Vagina (tissue), 2 donors: ENCODE measurements at places on chromosomes 5 and 9.

- peaks cover 77% of the 10 kb centered on the region for H3K4me1 ChIP-seq
- no peak for DNase-seq
- peak overlapping the region; percentile 1 for H3K4me3 ChIP-seq
- H3K27me3 ChIP-seq, result no peaks in the 10 kb centered on the region
Observed at GRCh38 chr9:94920420-94921091, 194.1 kb downstream of the AOPEP start.

- H3K27ac ChIP-seq, result no peak within 1 kb of the TSS
- no peaks in the 10 kb centered on the region for H3K36me3 ChIP-seq
- H3K4me1 ChIP-seq, result peaks cover 25% of the 10 kb centered on the region
- peak within 1 kb of the TSS; percentile 29 for H3K4me3 ChIP-seq
Observed at GRCh38 chr9:137441289-137441934, at the start of gene ENTPD8. Gene ENTPD8, minus strand, starts transcription at chr9:137441357. Its CDS starts 3,072 bp downstream, at chr9:137438285.

GRCh38 chr5:179867476-179867875, 8.9 kb upstream of the MRNIP start:
- no peaks in the 10 kb centered on the region for H3K27me3 ChIP-seq
- H3K36me3 ChIP-seq, result peaks cover 76% of the 10 kb centered on the region
- H3K4me3 ChIP-seq, result no peak overlapping the region
- no peak overlapping the region for H3K27ac ChIP-seq
- DNase-seq, result no peak

GRCh38 chr5:135184646-135185045, 150.6 kb upstream of the PITX1 start:
- DNase-seq, result no peak
- peaks cover 7% of the 10 kb centered on the region for H3K4me1 ChIP-seq
- no peaks in the 10 kb centered on the region for H3K36me3 ChIP-seq
- H3K27me3 ChIP-seq, result no peaks in the 10 kb centered on the region

GRCh38 chr5:34058532-34058931, 15.5 kb upstream of the C1QTNF3 start:
- H3K27me3 ChIP-seq, result no peaks in the 10 kb centered on the region
- no peak overlapping the region for H3K27ac ChIP-seq
- H3K36me3 ChIP-seq, result no peaks in the 10 kb centered on the region
- DNase-seq, result no peak
- peaks cover 10% of the 10 kb centered on the region for H3K4me1 ChIP-seq

DNA sequence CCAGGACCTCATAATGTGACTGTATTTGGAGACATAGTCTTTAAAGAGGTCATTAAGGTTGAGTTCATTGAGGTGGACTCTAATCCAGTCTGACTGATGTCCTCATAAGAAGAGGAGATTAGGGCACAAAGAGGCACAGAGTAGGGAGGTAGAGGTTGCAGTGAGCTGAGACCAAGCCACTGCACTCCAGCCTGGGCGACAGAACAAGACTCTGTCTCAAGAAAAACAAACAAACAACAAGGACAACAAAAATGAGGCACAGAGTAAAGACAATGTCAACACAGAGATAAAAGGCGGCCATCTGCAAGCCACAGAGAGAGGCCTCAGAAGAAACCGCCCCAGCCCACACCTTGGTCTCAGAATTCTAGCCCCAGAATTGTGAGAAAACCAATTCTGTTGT, 17.0 kb upstream of the TDRD7 start:
- no peaks in the 10 kb centered on the region for H3K27me3 ChIP-seq
- no peak overlapping the region for H3K27ac ChIP-seq
- H3K36me3 ChIP-seq, result no peaks in the 10 kb centered on the region
- no peak overlapping the region for H3K4me3 ChIP-seq
- H3K4me1 ChIP-seq, result no peaks in the 10 kb centered on the region

- DNase-seq, result peak; percentile 42
- H3K4me3 ChIP-seq, result no peak overlapping the region
- no peaks in the 10 kb centered on the region for H3K27me3 ChIP-seq
- no peak overlapping the region for H3K27ac ChIP-seq
- no peaks in the 10 kb centered on the region for H3K4me1 ChIP-seq
Observed at GRCh38 chr9:95373069-95373681, 55.7 kb upstream of the FANCC start.

DNA sequence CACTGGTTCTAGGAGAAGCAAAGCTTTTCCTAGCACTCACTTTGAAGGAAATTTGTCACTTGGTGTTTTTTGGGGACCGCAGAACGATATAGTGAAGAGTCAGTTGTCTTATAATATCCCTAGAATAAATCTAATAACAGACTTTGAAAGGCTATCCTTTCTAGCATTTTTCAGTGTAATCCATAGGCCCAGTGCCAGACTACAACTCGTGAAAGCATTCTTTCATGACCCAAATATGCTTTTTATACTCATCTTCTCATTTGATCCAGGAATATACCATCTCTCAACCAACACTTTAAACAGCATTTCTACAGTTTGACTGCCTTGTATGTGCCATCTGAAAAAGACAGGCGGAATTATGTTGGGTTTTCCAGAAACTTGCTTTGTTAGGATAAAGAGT, 104.0 kb downstream of the ERCC6L2 start:
- no peaks in the 10 kb centered on the region for H3K36me3 ChIP-seq
- no peaks in the 10 kb centered on the region for H3K27me3 ChIP-seq
- H3K27ac ChIP-seq, result no peak overlapping the region
- no peak overlapping the region for H3K4me3 ChIP-seq
- H3K4me1 ChIP-seq, result no peaks in the 10 kb centered on the region
- no peak for DNase-seq

GRCh38 chr9:137694962-137695875, 76.4 kb downstream of the EHMT1 start:
- H3K4me3 ChIP-seq, result no peak overlapping the region
- no peak for DNase-seq
- no peaks in the 10 kb centered on the region for H3K36me3 ChIP-seq
- H3K4me1 ChIP-seq, result peaks cover 38% of the 10 kb centered on the region
- H3K27me3 ChIP-seq, result no peaks in the 10 kb centered on the region

DNA sequence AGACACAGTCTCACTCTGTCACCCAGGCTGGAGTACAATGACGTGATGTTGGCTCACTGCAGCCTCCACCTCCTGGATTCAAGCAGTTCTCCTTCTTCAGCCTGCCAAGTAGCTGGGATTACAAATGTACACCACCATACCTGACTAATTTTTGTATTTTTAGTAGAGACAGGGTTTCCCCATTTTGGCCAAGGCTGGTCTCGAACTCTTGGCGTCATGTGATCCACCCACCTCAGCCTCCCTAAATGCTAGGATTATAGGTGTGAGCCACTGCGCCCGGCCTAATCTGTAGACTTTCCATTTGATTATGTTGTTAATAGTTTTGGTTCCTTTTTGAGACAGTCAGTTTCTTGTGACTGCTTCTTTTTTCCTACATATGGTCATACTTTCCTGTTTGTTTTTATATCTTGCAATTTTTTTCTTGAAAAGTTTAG, 31.0 kb downstream of the MTREX start:
- no peaks in the 10 kb centered on the region for H3K36me3 ChIP-seq
- DNase-seq, result no peak
- H3K4me3 ChIP-seq, result no peak overlapping the region

DNA sequence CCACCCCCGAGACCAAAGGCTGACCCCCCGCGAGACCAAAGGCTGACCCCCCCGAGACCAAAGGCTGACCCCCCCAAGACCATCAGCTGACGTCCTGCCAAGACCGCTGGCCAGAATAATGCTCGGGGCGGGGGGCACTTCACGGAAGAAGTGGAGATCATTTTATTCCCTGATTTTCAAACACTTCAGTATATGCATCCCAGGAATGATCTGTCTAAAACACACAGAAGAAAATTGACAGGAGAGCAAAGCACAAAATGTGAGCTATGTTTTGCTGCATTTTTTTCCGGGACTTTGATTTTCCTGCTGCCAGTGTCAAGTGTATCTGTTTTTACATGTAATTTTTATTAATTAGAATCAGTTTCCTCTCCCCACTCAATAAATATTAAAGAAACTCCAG, 67.1 kb downstream of the ADAMTS2 start:
- peak overlapping the region; percentile 67 for H3K27ac ChIP-seq
- H3K36me3 ChIP-seq, result no peaks in the 10 kb centered on the region
- H3K4me1 ChIP-seq, result peaks cover 56% of the 10 kb centered on the region

DNA sequence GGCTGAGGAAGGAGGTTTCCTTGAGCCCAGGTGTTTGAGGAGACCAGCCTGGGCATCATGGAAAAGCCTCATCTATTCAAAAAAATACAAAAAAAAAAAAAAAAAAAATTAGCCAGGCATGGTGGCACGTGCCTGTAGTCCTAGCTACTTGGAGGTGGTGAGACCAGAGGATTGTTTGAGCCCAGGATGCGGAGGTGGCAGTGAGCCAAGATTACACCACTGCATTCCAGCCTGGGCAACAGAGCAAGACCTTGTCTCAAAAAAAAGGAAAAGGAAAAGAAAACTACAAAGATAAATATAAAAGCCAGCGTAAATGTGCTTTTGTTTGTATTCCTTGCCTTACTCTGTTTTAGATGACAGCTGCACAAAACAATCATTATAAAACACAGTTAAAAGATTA, 2249.2 kb upstream of the C9orf72 start:
- no peaks in the 10 kb centered on the region for H3K27me3 ChIP-seq
- H3K27ac ChIP-seq, result no peak overlapping the region
- no peak overlapping the region for H3K4me3 ChIP-seq
- no peaks in the 10 kb centered on the region for H3K36me3 ChIP-seq
- DNase-seq, result no peak

- H3K36me3 ChIP-seq, result no peaks in the 10 kb centered on the region
- no peaks in the 10 kb centered on the region for H3K27me3 ChIP-seq
- H3K4me1 ChIP-seq, result peaks cover 31% of the 10 kb centered on the region
- peak overlapping the region; percentile 96 for H3K27ac ChIP-seq
Observed at GRCh38 chr5:72817671-72818266, 1.3 kb downstream of the TNPO1 start.

GRCh38 chr9:114785866-114786650, 19.8 kb downstream of the TNFSF15 start:
- no peaks in the 10 kb centered on the region for H3K27me3 ChIP-seq
- no peak for DNase-seq
- H3K4me1 ChIP-seq, result peaks cover 5% of the 10 kb centered on the region
- no peaks in the 10 kb centered on the region for H3K36me3 ChIP-seq
- H3K4me3 ChIP-seq, result no peak overlapping the region

- H3K4me3 ChIP-seq, result no peak overlapping the region
- H3K27ac ChIP-seq, result no peak overlapping the region
- H3K36me3 ChIP-seq, result no peaks in the 10 kb centered on the region
- no peaks in the 10 kb centered on the region for H3K27me3 ChIP-seq
- H3K4me1 ChIP-seq, result no peaks in the 10 kb centered on the region
Observed at GRCh38 chr5:2802693-2803365, 51.4 kb upstream of the IRX2 start.

DNA sequence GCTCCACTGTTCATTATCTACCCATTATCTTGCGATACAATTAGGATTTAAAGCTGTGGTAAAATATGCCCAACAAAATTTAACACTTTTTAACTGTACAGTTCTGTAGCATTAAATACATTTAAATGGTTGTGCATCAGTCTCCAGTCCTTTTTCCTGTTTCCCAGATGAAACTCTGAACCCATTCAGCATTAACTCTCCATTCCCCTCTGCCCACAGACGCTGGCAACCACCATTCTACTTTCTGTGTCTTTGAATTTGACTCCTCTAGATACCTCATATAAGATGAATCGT, 2.9 kb upstream of the TRIM7 start:
- H3K4me3 ChIP-seq, result peak overlapping the region; percentile 83
- no peaks in the 10 kb centered on the region for H3K27me3 ChIP-seq
- H3K4me1 ChIP-seq, result peaks cover 29% of the 10 kb centered on the region
- no peak for DNase-seq
- peak overlapping the region; percentile 87 for H3K27ac ChIP-seq

DNA sequence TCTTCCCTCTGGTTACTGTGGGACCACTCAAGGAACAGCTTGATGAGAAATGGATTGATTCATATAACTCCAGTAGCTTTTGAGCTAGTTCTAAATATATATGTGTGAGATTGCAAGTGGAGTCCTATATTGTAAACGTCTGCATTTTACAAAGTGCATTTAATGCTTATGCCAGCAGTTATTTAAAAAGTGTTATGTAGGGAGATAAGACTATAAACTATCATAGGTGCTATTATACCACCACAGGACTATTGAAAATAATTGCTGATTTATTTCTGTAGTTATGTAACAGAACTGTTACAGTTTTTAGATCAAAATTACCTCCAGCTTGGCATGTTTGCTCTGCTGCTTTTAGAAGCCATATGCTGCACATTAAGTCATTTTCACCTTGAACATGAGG, 36.2 kb downstream of the PTCD2 start:
- peaks cover 17% of the 10 kb centered on the region for H3K36me3 ChIP-seq
- no peaks in the 10 kb centered on the region for H3K4me1 ChIP-seq
- no peaks in the 10 kb centered on the region for H3K27me3 ChIP-seq

GRCh38 chr5:166942948-166943347, 1348.5 kb upstream of the WWC1 start:
- no peak for DNase-seq
- H3K27me3 ChIP-seq, result no peaks in the 10 kb centered on the region
- no peaks in the 10 kb centered on the region for H3K4me1 ChIP-seq
- H3K36me3 ChIP-seq, result no peaks in the 10 kb centered on the region
- no peak overlapping the region for H3K4me3 ChIP-seq
- H3K27ac ChIP-seq, result no peak overlapping the region

- no peak overlapping the region for H3K27ac ChIP-seq
- H3K4me3 ChIP-seq, result no peak overlapping the region
- no peak for DNase-seq
- no peaks in the 10 kb centered on the region for H3K4me1 ChIP-seq
- no peaks in the 10 kb centered on the region for H3K27me3 ChIP-seq
- no peaks in the 10 kb centered on the region for H3K36me3 ChIP-seq
Observed at GRCh38 chr5:71679714-71680113, 39.4 kb upstream of the CARTPT start.

DNA sequence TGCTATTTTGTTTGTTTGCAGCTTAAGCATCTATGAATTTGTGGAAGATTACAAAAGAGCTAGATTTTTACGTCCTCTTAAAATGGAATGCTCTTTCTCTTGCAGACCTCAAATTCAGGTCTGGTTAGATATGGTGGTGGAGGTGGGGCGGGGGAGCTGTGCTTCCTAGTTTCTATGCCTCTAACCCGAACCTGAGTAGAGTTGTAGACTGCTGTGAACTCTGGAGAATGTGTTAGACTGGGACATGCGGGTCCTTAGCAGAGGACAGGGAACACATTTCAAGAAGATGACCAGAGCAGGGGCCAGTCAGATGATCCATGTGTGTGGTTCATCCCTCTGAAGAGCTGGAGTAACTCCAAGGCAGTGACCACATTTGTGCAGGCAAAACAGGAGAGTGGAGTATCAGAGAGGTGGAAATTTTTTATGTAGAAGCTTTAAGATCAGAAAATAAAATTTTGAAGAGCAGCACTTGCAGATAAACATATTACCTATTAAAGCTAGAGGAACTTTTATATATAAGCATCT, 154.9 kb downstream of the FAM174A start:
- DNase-seq, result no peak
- no peak overlapping the region for H3K27ac ChIP-seq
- H3K4me1 ChIP-seq, result no peaks in the 10 kb centered on the region
- H3K4me3 ChIP-seq, result no peak overlapping the region
- H3K36me3 ChIP-seq, result no peaks in the 10 kb centered on the region
- H3K27me3 ChIP-seq, result no peaks in the 10 kb centered on the region
